ENCODE measurements at places on chromosomes 12 and 14. TPM values are rescaled to one million over a fixed set of nuclear protein-coding genes. Genes with fewer than 3 reads are reported as not detected.
A peak's percentile ranks its signal among the peaks of the same experiment; 100 is the strongest.

The SYNE3 gene
- total RNA-seq = 16.4 TPM

The SLC38A2 gene
- 1,386 TPM for total RNA-seq

DNA sequence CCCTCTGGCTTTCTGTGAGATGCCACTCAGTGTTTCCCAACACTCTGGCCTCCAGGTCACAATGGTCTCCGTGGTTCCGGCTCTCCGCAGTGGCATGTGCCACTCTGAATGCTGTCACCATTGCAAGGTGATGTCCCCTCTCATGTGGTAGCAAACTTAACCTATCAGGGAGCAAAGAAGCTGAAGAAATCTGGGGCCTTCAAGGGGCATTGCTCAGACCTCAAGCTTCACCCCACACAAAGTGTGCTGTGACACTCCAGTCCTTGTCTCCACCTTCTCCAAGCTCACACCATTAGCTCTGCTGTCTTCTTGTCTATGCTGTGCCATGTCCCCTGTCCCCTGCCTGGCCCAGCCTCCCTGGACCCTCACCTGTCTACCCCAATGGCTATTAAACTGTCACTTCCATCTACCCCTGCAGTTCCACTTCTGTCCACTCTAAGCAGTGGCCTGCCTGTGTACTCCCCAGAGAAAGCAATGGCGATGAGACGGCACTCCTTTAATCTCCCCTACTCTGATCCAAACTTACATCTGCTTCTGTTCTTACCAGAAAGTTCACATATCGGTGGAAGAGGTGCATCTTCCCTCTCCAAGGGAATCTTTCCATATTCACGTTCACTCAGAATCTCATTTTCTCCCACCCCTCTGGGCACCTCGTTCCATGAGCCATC is 93.7 kb downstream of the DHRS2 start:
- no peak for DNase-seq

DNA sequence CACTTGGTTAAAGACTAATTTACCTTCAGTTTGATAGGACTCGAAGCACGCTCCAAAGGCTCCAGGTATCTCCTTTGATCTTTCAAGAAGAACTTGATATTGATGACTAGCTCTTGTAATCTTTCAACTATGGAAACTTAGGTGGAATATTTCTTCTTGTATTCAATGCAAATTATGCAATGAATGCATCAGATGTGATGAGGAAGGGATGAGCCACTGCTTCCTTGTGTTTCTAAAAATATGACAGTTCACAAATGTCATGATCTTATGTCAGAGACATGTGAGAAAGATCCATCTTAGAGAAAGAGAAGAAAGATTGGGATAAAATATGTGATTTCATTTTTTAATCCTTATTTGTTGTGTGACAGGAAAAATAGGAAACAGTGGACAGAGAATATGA is 9.9 kb downstream of the RNASE9 start:
- DNase-seq = no peak

DNA sequence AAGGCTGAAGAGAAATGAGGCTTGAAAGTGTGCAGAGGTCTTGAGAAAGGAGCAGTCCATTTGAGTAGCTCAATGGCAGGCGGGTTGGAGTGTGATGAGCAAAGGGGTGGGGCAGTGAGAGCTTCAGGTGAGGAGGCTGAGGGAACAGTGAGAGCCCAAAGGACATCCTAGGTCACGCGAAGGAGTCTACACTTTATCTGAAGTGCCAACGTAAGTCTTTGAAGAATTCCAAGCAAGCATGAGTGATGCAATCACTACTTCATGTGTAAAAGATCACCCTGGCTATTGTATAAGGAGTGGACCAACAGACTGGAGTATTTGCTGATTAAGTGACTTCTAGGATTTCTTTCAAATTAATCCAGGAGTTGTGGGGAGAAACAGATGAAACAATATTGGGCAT is 159.9 kb upstream of the HIF1A start:
- no peak for DNase-seq

- no peak for DNase-seq
Measured at GRCh38 chr14:53542732-53543131, 389.6 kb upstream of the DDHD1 start.

- no peak for DNase-seq
Measured at GRCh38 chr14:56868660-56869059, 58.4 kb upstream of the OTX2 start.

GRCh38 chr12:810116-810515 is 57.7 kb downstream of the WNK1 start:
- no peak for DNase-seq

GRCh38 chr14:94681300-94682060 is 69.3 kb downstream of the SERPINA3 start:
- DNase-seq = peak; percentile 31
